Stimulated activated CD8-positive, alpha-beta memory T cell treated with anti-CD3 and anti-CD28 coated beads, Interleukin-4, amount 100 ng/mL, for 1 hour (primary cell): ENCODE measurements at places on chromosomes 2 and 18.

DNA sequence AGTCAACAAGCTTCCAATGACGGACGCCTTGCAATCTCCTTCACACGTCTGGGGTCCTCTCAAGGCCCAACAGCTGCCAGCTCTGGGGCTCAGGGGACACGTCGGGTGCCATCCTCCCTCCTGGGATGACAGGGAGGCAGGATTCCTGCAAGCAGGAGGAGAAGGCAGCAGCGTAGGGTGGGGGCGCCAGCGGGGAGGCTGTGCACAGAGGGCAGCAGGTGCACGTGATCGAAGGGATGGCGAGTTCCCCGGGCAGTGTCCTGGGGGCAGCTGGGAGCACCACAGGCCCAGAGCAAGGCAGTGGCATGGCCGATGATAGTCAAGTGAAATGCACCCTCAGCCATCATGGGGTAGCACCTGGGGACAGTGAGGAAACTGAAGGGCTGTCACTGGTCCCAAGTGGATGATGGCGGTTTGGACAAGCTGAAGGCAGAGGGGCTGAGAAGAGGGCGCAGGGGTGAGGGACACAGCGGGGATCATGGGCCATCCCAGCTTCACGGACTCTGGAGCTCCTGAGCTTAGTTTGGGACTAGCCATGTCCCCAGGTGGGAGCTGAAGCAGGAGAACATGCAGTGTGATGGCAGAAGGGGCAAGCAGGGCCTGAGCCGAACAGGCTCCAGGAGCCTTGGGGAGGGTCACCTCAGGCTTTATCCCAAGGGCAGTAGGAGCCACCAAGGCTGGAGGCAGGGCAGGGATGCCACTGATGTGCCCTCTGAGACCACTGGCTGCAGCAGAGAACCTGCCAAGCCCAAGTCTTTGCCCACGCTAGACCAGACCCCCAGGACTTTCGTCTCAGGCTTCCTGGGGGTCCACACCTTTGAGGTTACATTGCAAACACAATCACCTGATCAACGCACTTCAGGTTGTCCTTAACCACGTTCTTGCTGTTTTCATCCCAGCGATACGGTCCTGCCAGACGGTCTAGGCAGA, 16.3 kb upstream of the SNED1 start:
- no peak for DNase-seq

GRCh38 chr2:171675810-171676345, 11.4 kb upstream of the DYNC1I2 start:
- DNase-seq = no peak

GRCh38 chr2:199734011-199734410, 117.0 kb downstream of the FTCDNL1 start:
- no peak for DNase-seq

DNA sequence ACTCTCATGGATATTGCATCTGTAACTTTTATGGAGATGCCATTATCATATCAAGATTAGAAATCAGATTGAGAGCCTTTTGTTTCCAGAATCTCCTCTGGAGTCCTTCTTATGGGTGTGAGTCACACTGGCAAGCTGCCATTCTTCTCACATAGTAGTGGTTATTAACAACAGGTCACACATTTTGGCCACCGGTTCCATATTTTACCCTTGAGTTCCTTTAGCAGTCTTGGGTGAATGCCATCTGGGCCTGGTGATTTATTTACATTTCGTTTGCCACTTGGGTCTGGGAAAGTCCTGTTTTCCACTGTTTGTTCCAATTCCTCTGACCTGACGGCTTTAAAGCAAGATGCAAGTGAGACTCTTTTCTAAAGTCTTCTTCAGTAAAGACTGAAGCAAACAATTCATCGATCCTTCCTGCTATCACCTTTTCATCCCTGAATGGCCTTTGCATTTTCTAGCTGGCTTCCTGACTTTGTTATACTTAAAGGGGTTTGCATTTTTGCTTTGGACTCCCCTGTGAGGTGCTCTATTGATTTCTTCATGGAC, 80.5 kb upstream of the CAVIN2 start:
- no peak for DNase-seq

GRCh38 chr2:149661844-149662243, 74.3 kb upstream of the MMADHC start:
- DNase-seq = no peak

DNA sequence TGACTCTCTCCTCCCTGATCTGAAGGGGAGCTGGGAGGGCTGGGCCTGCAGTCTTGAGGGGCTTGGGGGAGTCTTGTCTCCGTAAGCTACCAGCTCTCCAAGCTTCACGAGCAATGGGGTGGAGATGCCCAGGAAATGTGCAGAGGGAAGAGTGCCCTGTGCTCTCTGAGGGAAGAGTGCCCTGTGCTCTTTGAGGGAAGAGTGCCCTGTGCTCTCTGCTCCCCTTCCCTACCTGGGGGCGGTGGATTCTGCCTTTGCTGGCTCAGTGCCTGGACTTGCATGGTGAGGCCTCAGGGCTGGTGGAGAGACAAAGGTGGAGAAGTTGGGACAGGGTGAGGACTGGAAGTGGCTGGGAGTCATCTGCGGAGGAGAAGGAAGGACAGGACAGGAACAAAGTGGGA, 72.7 kb downstream of the TWIST2 start:
- DNase-seq = no peak

- DNase-seq = no peak
Observed at GRCh38 chr2:201996679-201997314, 36.9 kb upstream of the FZD7 start.

GRCh38 chr2:236444187-236444586, 125.4 kb upstream of the ACKR3 start:
- no peak for DNase-seq

DNA sequence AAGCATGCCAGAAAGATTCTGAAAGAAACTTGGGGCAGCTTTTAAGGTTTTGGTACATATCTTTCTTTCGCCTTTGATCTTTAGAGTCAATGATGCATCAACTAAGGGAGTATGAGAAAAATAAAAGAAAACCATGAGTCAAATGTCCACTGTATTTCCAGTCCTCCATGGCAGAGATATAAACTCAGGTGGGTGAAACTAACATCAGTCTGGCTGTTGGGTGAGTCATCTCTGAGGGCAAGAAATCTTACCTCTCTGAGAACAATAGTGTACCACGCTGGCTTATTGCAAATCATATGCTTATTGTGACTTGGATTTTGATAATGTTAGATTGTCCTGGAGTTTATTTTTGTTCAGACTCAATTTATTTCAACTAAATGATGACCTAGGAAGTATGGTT, 521.0 kb downstream of the PLCL1 start:
- DNase-seq = no peak

DNA sequence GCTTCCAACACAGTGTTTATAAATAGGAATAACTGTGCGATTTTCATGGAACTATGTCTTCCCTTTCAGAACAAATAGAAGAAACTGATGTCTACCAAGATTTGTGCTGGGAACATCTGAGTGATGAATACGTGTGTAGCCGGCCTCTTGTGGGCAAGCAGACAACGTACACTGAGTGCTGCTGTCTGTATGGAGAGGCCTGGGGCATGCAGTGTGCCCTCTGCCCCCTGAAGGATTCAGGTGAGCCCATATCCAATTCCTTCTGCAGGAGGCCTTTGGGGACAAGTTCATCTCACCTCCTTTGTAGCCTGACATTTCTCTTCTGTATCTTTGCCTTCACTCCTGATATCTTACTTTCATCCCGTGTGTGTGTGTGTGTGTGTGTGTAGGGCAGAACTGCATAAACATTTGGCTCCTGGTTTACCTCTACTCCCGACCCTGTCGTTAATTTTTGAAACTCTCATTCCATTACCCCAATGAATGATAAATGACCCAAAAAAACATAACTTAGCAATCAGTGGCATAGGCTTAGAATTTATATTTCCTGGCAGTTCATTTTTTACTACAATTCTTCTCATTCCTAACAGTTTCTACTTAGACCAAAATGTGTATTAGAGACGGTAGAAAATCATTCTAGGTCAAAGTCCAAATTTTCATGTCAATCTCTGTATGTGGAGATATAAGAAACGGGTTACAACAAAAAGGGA, 111.0 kb upstream of the RASGRP3 start:
- DNase-seq = no peak

- DNase-seq = no peak
Observed at GRCh38 chr2:3594493-3595281, at the start of gene COLEC11. Gene COLEC11 (plus strand): TSS chr2:3595112. CDS start chr2:3604341, 9,229 bp downstream.

DNA sequence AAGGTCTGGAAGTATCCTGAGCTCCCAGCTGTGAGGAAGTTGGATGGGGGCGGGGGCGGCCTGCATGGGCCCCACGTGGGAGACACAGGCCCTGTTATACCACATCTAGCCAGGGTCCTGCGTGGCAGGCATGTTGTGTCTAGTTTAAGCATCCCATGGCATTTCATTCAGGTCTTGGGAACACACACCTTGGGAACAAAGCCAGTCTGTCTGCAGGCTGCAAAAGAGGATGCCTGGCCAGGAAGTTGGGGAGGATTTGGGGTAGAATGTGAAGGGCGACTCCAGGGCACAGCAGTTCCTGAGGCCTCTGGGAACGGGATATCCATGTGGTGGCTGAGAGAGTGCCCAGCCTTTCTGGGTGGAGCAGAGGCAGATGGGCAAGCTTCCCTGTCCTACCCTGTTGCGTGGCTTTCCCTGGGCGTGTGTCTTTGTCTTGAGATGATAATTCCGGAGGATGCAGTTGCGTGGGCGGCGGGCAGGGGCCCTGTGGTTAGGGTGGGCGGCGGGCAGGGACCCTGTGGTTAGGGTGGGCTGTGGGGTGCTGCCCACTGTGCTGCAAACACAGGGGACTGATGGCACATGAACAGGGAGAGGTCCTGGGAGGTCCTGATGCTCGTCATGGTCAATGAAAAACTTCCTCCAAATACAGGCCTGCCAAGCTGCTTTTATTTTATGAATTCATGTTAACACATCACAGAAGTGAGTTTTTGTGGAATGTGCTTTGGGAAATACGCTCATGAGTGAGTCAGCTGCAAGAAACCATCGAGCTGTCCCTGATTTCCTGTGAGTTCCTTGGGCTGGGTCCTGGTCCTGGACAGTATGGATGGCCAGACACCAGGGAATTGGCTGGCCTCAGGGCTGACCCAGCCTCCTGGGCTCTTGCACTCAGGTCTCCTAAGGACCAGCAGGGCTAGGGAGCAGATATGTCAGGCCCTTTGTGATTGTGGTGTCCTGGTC, 90.0 kb upstream of the HS6ST1 start:
- DNase-seq = no peak
